Activated CD4-positive, alpha-beta T cell treated with anti-CD3 and anti-CD28 coated beads for 1 hour (primary cell): ENCODE measurements at places on chromosomes 3 and 15.

- no peak for DNase-seq
These were observed 22.5 kb downstream of the SLC6A20 start for GRCh38 chr3:45773714-45774449.

DNA sequence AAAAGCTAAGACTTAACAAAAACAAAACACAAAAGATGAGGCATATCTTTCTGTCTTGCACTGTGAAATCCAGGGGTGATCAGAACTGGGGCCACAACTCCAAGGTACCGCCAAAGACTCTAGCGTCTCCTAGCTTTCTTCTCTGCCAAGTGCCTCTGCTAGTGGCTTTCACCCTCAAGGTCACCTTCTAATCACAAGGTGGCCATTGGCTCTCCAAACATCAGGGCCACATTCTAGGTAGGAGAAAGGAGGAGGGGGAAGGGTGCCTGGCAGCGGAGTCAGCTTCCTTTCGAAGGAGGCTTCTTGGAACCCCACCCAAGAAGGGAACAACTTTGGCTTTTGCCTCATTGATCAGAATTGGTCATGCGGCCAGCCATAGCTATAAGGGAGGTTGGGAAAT is 168.8 kb upstream of the SMAD3 start:
- DNase-seq, result no peak

- no peak for DNase-seq
These were observed 8.0 kb downstream of the MUC13 start for GRCh38 chr3:124926426-124927101.

GRCh38 chr3:28278918-28279317 is 37.5 kb downstream of the CMC1 start:
- no peak for DNase-seq

DNA sequence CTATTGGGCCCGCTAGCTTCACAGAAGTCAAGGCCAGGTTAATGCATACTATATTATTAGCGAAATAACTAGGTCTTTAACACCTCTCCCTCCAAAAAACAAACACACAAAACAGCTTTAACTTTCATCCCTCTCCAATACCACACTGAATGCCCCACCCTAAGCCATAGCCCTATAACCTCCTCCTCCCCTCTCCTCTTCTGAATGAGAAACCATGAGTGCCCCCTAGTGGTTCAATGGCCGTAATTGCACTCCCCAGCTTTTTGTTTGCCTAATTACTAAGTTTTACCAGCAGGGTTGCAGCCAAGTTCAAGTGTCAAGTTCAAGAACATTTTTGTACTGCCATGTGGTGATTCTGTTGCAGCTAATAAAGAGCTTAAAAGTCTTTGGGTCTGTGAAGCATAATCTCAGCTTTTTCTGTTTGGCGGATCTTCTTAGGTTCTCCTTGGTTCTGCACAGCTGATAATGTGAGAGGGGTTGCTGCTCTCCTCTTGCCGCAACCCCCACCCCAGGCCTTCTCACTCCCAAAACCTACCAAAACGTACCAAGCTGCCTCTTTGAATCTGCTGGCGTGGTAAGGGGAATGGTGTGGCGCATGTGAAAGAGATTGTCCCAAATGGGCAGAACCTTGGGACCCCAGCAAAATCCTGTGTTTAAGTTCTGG is 57.9 kb downstream of the RPL22L1 start:
- DNase-seq, result peak; percentile 27

DNA sequence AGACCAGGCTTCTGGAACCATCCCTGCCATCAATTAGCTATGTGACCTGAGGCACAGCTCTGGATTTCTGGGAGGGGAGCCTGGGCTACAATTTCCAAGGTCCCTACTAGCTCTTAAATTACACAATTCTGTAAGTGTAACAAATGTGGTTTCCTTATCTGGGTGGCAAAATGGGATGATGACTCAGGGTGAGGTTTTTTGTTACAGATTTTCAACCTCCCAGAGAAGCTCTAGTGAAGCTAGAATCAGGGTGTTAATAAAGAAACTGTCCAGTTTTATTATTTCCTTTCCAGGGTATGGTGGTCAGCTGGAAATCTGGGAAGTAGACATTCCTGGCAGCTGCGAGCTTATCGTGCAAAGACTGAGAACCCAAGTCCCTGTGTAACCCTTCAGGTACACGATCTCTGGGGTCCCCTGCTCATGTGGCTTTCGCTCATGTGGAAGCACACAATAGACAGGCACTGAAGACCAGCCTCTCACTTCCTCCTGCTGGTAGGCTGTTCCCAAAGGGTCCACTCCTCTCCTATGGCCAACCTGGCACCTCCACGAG is 7.3 kb downstream of the RAB27A start:
- no peak for DNase-seq

DNA sequence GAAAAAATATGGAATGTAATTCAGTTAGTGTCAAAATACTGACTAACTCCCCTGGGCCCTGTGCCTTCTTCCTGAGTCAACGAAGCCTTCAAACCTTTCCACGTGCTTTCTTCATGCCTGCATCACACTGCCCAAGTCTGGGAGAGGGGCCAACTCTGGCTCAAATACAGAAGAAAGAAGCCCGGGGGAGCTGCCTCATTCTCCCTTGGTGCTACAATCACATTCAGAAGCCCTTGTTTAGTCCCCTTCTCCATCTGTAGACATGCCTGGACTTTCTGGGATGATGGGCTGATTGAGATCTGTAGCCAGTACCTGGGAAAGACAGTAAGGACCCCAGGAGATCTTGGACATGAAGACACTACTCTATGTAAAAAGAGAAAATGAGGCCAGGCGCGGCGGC is 77.8 kb upstream of the GSK3B start:
- no peak for DNase-seq

DNA sequence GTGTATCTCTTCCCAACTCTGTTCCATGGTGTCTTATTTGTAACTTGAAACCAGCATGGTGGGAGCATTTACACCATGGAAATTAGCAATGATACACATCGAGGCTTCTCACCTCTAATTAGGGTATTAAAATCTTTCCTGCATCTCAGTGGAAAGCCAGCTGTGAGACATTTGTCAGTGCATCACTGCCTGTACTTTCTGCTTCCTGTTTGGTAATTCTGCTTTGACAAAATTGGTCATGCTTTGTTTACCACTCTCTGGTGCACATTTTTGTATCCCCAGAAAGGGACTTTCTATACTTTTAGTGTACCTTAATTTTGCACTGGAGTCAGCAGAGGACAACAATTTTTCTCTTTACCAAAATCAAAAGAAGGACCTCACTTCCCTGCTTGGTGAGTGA is 402.1 kb downstream of the PDCD6IP start:
- DNase-seq, result no peak

GRCh38 chr3:135944831-135945230 is 20.7 kb upstream of the PPP2R3A start:
- DNase-seq, result no peak
